Glutamatergic neuron (in vitro differentiated cells): ENCODE measurements at places on chromosomes 16 and 17. TPM values are rescaled to one million over a fixed set of nuclear protein-coding genes. Genes with fewer than 3 reads are reported as not detected.

- no peak overlapping the region for H3K4me3 ChIP-seq
- no peak overlapping the region for H3K27ac ChIP-seq
- H3K36me3 ChIP-seq, result no peaks in the 10 kb centered on the region
Observed at GRCh38 chr17:45143094-45143670, 5.1 kb upstream of the HEXIM1 start.

DNA sequence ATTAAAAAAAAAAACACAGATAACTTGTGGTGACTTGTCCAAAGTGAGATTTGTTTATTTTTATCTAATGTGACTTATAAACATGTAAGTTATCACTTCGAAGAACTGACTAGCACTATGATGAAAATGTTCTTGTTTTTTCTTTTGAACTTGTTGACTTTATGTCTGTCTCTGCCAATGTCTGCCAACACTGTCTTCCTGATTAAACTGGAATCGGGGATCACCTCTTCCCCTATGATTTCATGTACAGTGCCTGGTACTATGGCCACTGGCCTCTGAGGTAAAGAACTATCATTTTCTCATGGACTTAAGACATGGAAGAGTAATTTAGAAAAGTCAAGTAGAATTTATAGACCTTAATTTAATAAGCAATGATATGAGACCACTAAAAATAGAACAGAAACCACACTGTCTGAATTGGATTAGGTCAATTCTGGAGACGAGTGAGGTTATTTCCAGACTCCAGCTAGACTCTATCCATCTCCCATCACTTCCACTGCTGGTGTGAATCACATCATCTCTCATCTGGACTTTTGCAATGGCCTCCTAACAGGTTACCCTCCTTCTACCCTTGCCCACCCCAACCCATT lies 8.9 kb downstream of the C17orf78 start:
- no peaks in the 10 kb centered on the region for H3K36me3 ChIP-seq
- no peak for DNase-seq
- H3K4me3 ChIP-seq, result no peak overlapping the region
- no peaks in the 10 kb centered on the region for H3K27me3 ChIP-seq

GRCh38 chr17:49521088-49521450 lies 26.0 kb downstream of the NGFR start:
- H3K4me1 ChIP-seq, result peaks cover 27% of the 10 kb centered on the region
- no peak for DNase-seq
- H3K27me3 ChIP-seq, result peaks cover 20% of the 10 kb centered on the region
- no peak overlapping the region for H3K27ac ChIP-seq

- H3K4me3 ChIP-seq, result no peak overlapping the region
- H3K27me3 ChIP-seq, result peaks cover 1% of the 10 kb centered on the region
- H3K4me1 ChIP-seq, result peaks cover 6% of the 10 kb centered on the region
- no peak overlapping the region for H3K27ac ChIP-seq
Observed at GRCh38 chr17:78764871-78765270, 17.2 kb downstream of the CYTH1 start.

GRCh38 chr17:57340160-57340981 lies 84.0 kb downstream of the MSI2 start:
- H3K4me3 ChIP-seq, result no peak overlapping the region
- DNase-seq, result no peak
- H3K27me3 ChIP-seq, result peaks cover 6% of the 10 kb centered on the region

GRCh38 chr17:36616061-36617029 lies 15.0 kb downstream of the MRM1 start:
- H3K27me3 ChIP-seq, result peaks cover 7% of the 10 kb centered on the region
- H3K4me1 ChIP-seq, result peaks cover 3% of the 10 kb centered on the region
- no peaks in the 10 kb centered on the region for H3K36me3 ChIP-seq
- H3K27ac ChIP-seq, result no peak overlapping the region

- H3K4me3 ChIP-seq, result no peak overlapping the region
- H3K4me1 ChIP-seq, result no peaks in the 10 kb centered on the region
- no peaks in the 10 kb centered on the region for H3K36me3 ChIP-seq
- no peak overlapping the region for H3K27ac ChIP-seq
Observed at GRCh38 chr17:47643116-47643515, 6.6 kb upstream of the KPNB1 start.

- no peak overlapping the region for H3K4me3 ChIP-seq
- H3K4me1 ChIP-seq, result no peaks in the 10 kb centered on the region
- H3K36me3 ChIP-seq, result no peaks in the 10 kb centered on the region
Observed at GRCh38 chr17:71759422-71760060, 361.3 kb upstream of the SOX9 start.

DNA sequence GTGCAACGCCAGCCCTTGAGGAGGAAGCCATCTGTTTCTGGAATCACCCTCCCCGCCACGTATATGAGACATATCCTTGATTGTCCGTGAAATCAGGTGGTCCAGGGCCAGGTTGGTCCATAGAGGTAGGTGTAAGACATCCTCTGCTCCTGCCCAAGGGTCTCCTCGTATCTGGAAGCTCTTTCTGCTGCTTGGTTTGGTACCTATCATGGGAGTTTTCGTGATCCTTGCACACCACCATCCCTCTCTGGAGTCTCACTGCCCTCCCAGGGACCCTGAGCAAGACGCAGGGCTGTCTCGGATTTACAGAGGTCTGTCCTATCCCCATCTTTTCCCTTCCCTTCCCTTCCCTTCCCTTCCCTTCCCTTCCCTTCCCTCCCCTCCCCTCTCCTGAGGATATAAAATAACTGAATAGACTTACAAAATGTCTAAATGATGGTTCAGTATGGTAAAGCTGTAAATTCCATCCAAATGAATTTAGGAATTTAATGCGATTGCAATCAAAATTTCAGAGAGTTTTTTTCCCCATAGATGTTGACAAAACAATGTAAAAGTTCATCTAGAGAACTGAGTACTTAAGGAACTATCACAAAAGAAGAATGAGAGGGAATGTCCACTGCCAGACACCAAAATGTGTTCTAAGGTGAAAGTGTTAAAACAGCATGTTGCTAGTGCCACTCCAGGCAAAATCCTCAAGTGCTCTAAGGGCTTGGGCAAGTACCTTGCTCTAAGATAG lies 2.0 kb upstream of the CCDC42 start:
- H3K36me3 ChIP-seq, result no peaks in the 10 kb centered on the region
- no peak for DNase-seq
- no peaks in the 10 kb centered on the region for H3K4me1 ChIP-seq
- H3K27ac ChIP-seq, result no peak overlapping the region

- H3K36me3 ChIP-seq, result peaks cover 5% of the 10 kb centered on the region
- peaks cover 8% of the 10 kb centered on the region for H3K4me1 ChIP-seq
- no peak for DNase-seq
- H3K27ac ChIP-seq, result no peak overlapping the region
- H3K4me3 ChIP-seq, result no peak overlapping the region
Observed at GRCh38 chr17:82845163-82845807, 5.5 kb upstream of the ZNF750 start.

DNA sequence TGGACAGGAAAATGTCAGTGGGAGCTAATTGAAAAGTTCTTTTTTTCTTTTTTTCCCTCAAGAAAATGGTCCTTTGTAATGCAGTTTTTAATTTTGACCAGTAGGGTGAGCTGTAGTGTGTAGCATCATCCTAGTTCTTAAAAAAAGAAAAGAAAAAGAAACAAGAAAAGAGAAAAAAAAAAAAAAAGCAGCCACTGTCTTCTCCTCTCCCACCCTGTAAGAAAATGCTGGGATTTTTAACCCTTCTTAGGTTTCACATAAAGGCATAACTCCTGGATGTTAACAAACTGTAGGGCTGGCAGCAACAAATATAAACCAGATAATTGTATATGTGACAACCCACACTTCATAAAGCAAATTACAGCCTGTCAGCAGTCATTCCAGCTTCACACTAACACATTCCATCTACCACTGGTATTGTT lies 78.1 kb downstream of the SKAP1 start:
- no peaks in the 10 kb centered on the region for H3K4me1 ChIP-seq
- H3K27me3 ChIP-seq, result no peaks in the 10 kb centered on the region
- H3K27ac ChIP-seq, result no peak overlapping the region
- no peak overlapping the region for H3K4me3 ChIP-seq
- H3K36me3 ChIP-seq, result no peaks in the 10 kb centered on the region

DNA sequence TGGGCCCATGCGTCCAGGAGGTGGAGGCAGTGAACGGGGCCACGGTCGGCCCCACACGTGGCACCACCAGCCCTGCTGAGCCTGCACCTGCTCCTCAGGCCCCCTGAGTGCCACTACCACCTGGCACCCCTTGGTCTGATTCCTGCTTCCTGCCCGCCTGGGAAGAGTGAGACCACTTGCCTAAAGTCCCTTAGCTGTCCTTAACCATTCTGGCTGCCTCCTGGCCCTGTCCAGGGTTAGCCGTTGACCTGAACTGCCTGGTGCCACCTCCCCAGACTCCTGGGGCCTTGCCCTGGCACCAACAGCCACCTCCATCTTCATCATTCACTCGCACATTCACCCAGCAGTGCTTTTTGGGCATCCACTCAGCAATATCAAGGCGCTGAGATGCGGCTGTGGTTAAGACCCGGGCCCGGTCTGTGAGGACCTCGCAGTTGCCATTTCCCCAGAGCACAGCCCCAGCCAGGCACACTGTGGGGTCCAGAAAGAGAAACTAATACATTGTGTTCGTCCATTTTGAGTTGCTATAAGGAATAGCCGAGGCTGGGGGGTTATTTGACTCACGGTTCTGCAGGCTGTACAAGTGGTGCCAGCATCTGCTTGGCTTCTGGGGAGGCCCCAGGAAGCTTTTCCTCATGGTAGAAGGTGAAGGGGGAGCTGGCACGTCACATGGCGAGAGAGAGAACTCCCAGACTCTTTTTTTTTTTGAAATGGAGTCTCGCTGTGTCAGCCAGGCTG lies 318.4 kb downstream of the SEC14L1 start:
- peaks cover 12% of the 10 kb centered on the region for H3K27me3 ChIP-seq
- no peaks in the 10 kb centered on the region for H3K36me3 ChIP-seq
- H3K4me3 ChIP-seq, result no peak overlapping the region

DNA sequence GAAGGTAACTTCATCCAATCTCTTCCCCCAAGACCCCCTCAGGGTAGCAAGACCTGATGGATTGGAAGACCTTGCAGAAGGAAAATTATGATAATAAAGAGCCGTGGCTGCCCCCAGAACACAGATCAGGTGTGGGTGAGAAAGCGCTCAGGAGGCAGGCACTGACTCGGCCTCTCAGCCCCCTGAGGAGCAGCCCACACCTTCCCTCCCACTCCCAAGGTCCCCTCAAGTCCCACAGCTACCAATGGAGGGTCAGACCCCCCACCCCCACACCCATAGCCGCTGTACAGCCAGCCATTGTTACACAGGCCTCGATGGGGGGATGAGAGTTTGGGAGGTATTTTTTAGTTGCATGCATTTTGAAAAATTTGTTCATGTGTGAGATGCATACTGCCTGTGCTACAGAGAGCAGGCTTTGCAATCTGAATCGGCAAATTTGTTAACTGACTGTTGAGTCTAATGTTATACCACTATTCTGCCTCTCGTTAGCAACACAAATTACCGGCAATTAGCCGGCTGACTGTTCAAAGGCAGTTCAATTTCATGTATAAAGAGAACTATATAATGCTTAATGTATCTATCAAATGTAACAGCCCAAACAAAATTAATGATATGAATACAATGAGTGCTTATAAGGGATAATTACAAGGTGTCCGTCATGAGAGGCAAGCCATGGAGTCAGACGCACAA lies 211.7 kb downstream of the C16orf78 start:
- peaks cover 56% of the 10 kb centered on the region for H3K4me1 ChIP-seq
- H3K36me3 ChIP-seq, result no peaks in the 10 kb centered on the region
- peaks cover 7% of the 10 kb centered on the region for H3K27me3 ChIP-seq
- H3K4me3 ChIP-seq, result no peak overlapping the region
- DNase-seq, result no peak

Gene CES4A
- total RNA-seq, result 3.6 TPM

Gene KCNG4
- total RNA-seq, result not detected

Gene NXPH3
- total RNA-seq, result 2.0 TPM

Gene DNASE1L2
- total RNA-seq, result 3.4 TPM

Gene MT1M
- total RNA-seq, result not detected

Gene GDE1
- total RNA-seq, result 32.9 TPM

Gene PYDC1
- total RNA-seq, result not detected
